PC-3 (cell line): ENCODE measurements at places on chromosomes 5 and 9. TPM values are rescaled to one million over a fixed set of nuclear protein-coding genes. Genes with fewer than 3 reads are reported as not detected.
A peak's percentile ranks its signal among the peaks of the same experiment; 100 is the strongest.

DNA sequence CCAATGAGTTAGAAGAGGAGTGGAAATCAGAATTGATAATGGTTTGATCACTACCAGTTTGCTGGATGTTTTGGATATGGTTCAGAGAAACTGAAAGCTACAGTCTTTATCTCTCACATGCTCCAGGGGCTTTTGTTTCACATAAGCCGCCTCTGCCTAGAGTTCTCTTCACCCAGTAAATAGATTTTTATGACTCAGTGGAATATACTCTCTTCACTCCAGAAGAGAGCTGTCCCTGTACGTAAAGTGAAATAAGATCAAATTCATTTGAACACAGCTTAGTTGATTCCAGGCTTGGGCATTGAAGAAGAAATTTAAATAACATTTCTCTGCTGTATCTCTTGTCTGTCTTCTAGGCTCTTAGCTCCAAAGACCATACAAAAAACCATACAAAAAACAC, 184.9 kb downstream of the TRPM3 start:
- no peaks in the 10 kb centered on the region for H3K36me3 ChIP-seq
- no peak for DNase-seq
- H3K4me1 ChIP-seq, result no peaks in the 10 kb centered on the region

- no peak overlapping the region for H3K4me3 ChIP-seq
- H3K27me3 ChIP-seq, result peaks cover 38% of the 10 kb centered on the region
- DNase-seq, result no peak
- no peak overlapping the region for H3K27ac ChIP-seq
Observed at GRCh38 chr5:6849316-6850105, 136.3 kb downstream of the TENT4A start.

Gene LCN1
- total RNA-seq, result not detected in 2 replicates

- H3K4me3 ChIP-seq, result peak within 1 kb of the TSS; percentile 91
- peaks cover 4% of the 10 kb centered on the region; the same call in 1 of the 2 replicates for H3K36me3 ChIP-seq
- H3K27me3 ChIP-seq, result no peaks in the 10 kb centered on the region
- peak; percentile 91 for DNase-seq
- H3K4me1 ChIP-seq, result peaks cover 25% of the 10 kb centered on the region
Observed at GRCh38 chr5:126422994-126423788, at the start of gene GRAMD2B. GRAMD2B (plus strand) TSS chr5:126423409; CDS start chr5:126423607, 198 bp downstream.

DNA sequence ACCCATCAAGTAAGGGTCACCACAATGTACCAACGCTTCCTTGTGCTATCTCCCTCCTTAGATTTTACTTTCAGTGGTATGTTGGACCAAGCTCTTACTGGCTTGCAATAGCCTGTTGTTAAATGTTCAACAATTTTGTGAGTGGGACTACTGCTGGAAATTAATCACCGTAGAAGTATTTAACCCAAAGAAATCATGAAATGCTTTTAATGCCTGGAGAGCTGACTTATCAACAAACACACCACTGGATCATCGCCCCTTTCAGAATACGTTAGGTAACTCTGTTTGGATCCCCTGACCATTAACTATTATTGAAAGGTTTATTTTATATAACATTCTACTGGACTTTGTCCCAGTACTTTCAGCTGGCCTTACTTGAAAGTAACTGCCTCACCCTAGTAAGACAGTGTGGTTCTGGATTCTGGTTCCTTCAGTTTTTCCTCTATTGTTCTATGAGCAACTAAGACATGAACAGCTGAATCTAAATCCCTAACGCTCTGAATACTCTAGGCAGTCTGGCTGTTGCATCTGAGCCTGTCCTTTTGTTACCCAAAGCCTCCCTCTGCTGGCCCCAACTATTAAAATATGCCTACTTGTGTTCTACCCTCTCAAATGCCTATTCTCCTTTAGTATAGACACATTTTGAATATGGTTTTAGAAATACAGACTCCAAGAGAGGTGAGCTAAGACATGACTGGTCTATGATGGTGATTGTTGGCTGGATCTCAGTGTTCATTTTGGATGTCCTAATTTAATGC, 1203.4 kb upstream of the DMAC1 start:
- H3K4me3 ChIP-seq, result no peak overlapping the region
- H3K36me3 ChIP-seq, result no peaks in the 10 kb centered on the region
- H3K27me3 ChIP-seq, result no peaks in the 10 kb centered on the region
- no peaks in the 10 kb centered on the region for H3K4me1 ChIP-seq
- H3K27ac ChIP-seq, result no peak overlapping the region

- no peaks in the 10 kb centered on the region for H3K4me1 ChIP-seq
- no peaks in the 10 kb centered on the region for H3K36me3 ChIP-seq
- DNase-seq, result no peak
- H3K27me3 ChIP-seq, result no peaks in the 10 kb centered on the region
- no peak overlapping the region for H3K27ac ChIP-seq
Observed at GRCh38 chr5:103918668-103919367, 356.2 kb upstream of the NUDT12 start.

Gene SPINK13
- 3.0 TPM in 1 of 2 replicates, not detected in the other for total RNA-seq

Gene TAF11L6
- not detected in 2 replicates for total RNA-seq

GRCh38 chr5:180114304-180115003, 42.9 kb upstream of the RNF130 start:
- H3K27me3 ChIP-seq, result no peaks in the 10 kb centered on the region
- H3K36me3 ChIP-seq, result no peaks in the 10 kb centered on the region
- no peak overlapping the region for H3K27ac ChIP-seq
- no peak for DNase-seq
- no peak overlapping the region for H3K4me3 ChIP-seq

Gene SLC2A8
- 29.0 and 43.7 TPM in 2 replicates for total RNA-seq

DNA sequence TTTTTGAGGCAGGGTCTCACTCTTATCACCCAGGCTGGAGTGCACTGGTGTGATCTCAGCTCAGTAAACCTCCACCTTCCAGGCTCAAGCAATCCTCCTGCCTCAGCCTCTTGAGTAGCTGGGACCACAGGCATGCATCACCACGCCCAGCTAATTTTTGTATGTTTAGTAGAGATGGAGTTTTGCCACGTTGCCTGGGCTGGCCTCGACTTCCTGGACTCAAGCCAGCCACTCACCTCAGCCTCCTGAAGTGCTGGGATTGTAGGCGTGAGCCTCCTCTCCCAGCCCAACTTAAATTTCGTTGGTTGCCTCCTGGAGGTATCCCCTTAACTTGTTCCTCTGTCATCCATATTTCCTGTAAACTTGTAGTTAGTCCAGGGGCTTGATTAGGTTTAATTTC, 47.2 kb downstream of the RAB24 start:
- no peaks in the 10 kb centered on the region for H3K27me3 ChIP-seq
- H3K36me3 ChIP-seq, result peaks cover 28% of the 10 kb centered on the region; the same call in 1 of the 2 replicates
- peaks cover 4% of the 10 kb centered on the region; the same call in 1 of the 2 replicates for H3K4me1 ChIP-seq
- DNase-seq, result peak; percentile 61

DNA sequence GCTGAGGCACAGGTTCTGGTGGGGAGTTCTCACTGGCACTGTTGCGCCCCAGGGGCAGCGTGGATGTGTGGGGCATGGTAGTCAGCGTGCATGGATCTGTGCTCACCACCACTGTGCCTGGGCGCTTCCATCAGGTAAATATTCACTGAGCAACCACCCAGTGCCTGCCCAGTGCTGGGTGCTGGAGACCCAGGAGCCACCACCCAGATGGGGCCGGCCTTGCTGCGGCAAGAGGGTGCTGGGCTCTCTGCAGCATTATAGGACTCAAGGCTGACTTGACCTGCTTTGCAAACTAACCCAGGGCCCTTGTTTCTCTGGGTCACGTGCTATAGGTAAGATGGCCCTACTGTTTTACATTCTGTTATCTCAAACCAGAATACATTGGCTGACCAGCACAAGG, 60.5 kb downstream of the DAP start:
- DNase-seq, result no peak
- H3K4me3 ChIP-seq, result no peak overlapping the region
- peaks cover 45% of the 10 kb centered on the region; the same call in 1 of the 2 replicates for H3K36me3 ChIP-seq
- H3K4me1 ChIP-seq, result peaks cover 60% of the 10 kb centered on the region
- H3K27ac ChIP-seq, result no peak overlapping the region
- no peaks in the 10 kb centered on the region for H3K27me3 ChIP-seq

Gene RXRA
- 17.5 and 23.3 TPM in 2 replicates for total RNA-seq

DNA sequence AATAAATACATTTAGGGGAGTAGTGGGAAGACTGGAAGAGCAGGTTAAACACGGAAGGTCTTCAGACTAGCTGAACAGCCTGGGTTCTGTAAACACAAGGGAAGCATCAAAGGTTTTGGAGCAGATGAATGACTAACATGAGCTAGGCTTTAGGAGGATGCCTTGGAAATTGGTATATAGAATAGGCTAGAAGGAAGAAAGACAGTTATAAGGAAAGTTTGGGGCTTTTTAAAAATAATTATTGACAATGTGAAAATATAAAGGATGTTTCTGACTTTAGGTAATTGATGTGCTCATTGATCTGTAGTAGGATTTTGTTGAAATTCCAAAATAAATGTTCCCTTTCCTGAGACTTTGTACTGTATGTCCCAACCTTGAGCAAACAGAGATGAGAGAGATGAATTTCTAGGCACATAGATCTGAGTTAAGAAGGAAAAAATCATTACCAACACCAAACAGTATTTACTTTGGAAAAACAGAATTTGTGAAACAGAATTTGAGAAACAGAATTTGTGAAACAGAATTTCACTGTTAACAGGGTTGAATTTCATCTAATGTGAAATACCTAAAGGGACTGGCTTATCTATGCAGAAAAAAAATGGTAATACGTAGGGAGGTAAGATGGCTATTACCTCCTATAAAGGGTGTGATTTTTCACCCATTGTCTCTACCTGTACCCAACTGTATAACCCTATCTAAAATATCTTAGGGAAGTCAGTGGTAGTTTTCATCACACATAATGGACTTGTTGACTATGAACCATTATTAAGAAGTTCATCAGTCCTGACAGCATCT, 28.8 kb downstream of the SKP2 start:
- no peaks in the 10 kb centered on the region for H3K4me1 ChIP-seq
- no peak overlapping the region for H3K27ac ChIP-seq
- peaks cover 32% of the 10 kb centered on the region for H3K36me3 ChIP-seq

DNA sequence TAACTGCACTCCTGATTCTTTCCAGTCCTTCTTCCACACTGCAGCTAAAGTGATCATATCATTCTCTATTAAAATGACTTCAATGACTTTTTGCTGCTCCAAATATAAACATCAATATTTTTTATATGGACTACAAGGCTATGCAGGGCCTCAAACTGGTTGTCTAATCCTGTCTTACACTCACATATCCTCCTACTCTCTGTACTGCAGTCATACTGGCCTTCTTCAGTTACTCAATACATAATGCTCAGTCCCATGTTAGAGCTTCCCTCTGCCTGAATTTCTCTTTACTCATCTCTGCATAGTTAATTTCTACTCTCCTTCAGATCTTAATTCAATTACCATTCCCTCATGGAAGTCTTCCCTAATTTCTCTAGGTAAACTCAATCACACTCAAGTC, 3.4 kb downstream of the MEIKIN start:
- H3K27me3 ChIP-seq, result peaks cover 15% of the 10 kb centered on the region; the same call in 1 of the 2 replicates
- no peak overlapping the region for H3K4me3 ChIP-seq

Gene F2RL1
- total RNA-seq, result 163 and 167 TPM in 2 replicates

Gene PDE8B
- 0.12 TPM in 1 of 2 replicates, not detected in the other for total RNA-seq

DNA sequence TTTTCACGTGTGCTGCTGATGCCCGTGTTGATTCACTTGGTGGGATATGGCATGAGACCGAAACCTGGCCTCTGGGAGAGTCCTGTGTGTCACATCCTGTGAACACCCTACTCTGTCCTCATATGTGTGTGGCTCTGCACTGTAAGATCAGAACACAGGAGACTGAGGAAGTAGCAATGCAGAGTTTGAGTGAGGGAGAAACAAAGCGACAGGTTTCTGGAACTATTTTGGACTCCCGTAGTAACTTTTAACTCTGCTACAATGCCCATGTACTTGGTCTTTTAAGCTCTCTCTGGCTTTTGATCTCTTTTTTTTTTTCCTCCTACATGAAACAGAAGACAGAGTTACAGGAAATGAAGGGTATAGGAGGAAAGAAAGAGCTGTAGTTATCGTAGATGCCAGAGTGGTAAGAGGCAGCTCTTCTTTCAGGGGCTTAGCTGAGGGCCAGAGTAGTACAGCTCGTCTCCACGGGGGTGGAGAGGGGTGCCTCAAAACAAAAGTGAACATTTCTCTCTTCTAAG, 26.6 kb downstream of the GRAMD2B start:
- H3K27me3 ChIP-seq, result no peaks in the 10 kb centered on the region
- peak overlapping the region; percentile 84 for H3K27ac ChIP-seq
- H3K36me3 ChIP-seq, result peaks cover 2% of the 10 kb centered on the region; the same call in 1 of the 2 replicates
- DNase-seq, result peak; percentile 70
- no peak overlapping the region for H3K4me3 ChIP-seq

GRCh38 chr9:135065151-135065550, 22.3 kb upstream of the OLFM1 start:
- no peak for DNase-seq
- no peaks in the 10 kb centered on the region for H3K4me1 ChIP-seq
- no peak overlapping the region for H3K4me3 ChIP-seq
- H3K27me3 ChIP-seq, result no peaks in the 10 kb centered on the region
- no peaks in the 10 kb centered on the region for H3K36me3 ChIP-seq

GRCh38 chr5:89452081-89452480, 569.1 kb upstream of the MEF2C start:
- no peaks in the 10 kb centered on the region for H3K36me3 ChIP-seq
- H3K4me1 ChIP-seq, result peaks cover 3% of the 10 kb centered on the region
- H3K27ac ChIP-seq, result no peak overlapping the region
- H3K4me3 ChIP-seq, result no peak overlapping the region
- DNase-seq, result no peak

DNA sequence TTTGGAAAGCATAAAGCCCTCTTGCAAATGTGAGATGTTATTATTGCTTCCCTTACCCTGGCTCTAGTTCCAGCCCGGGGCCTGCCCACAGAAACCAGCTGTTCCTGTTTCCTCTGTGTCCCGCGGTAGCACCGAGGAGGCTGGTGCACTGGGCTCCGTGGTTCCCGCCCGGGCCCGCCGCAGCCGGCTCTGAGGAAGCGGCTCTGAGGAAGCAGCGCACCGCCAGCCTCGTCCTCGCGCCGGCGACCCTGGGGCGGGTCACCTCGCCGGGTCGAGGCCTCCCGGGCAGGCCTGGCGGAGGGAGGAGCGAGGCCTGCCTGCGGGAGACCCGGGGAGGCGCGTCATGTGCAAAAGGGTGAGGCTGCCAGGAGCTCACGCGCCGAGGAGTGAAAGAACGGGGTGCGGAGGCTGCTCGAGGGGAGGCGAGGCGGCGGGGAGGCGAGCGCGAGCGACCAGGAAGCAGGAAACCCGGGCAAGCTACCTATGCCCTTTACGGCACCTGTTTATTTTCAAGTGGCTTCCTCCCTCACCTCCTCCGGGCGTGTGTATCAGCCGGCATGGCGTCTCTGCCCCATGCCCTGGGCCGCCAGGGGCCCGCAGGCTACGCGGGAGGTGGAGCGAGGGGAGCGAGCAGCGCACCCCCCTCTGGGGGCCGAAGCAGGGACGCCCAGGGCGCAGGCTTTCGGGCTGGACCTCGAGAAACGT, 61.3 kb upstream of the MEGF10 start:
- H3K4me1 ChIP-seq, result no peaks in the 10 kb centered on the region
- no peaks in the 10 kb centered on the region for H3K27me3 ChIP-seq
- H3K27ac ChIP-seq, result no peak overlapping the region

Gene TAF11L5
- total RNA-seq, result not detected in 2 replicates

GRCh38 chr9:125540497-125540896, 166.5 kb downstream of the MAPKAP1 start:
- no peaks in the 10 kb centered on the region for H3K36me3 ChIP-seq
- H3K27ac ChIP-seq, result peak overlapping the region; percentile 95
- peak; percentile 81 for DNase-seq
- no peaks in the 10 kb centered on the region for H3K27me3 ChIP-seq
- peak overlapping the region; percentile 17; the same call in 1 of the 2 replicates for H3K4me3 ChIP-seq
- H3K4me1 ChIP-seq, result peaks cover 55% of the 10 kb centered on the region

Gene ENTPD2
- total RNA-seq, result 0.92 and 1.3 TPM in 2 replicates

GRCh38 chr5:146607659-146608332, 91.8 kb upstream of the GPR151 start:
- DNase-seq, result peak; percentile 22
- H3K4me1 ChIP-seq, result no peaks in the 10 kb centered on the region
- H3K36me3 ChIP-seq, result no peaks in the 10 kb centered on the region

GRCh38 chr5:103441523-103441922, 121.1 kb downstream of the NUDT12 start:
- peaks cover 21% of the 10 kb centered on the region for H3K4me1 ChIP-seq
- no peak for DNase-seq
- no peak overlapping the region for H3K27ac ChIP-seq
- no peaks in the 10 kb centered on the region for H3K27me3 ChIP-seq

Gene HRH2
- not detected in 2 replicates for total RNA-seq
